AG10803 (cell line): ENCODE measurements at places on chromosomes 6 and 20.

DNA sequence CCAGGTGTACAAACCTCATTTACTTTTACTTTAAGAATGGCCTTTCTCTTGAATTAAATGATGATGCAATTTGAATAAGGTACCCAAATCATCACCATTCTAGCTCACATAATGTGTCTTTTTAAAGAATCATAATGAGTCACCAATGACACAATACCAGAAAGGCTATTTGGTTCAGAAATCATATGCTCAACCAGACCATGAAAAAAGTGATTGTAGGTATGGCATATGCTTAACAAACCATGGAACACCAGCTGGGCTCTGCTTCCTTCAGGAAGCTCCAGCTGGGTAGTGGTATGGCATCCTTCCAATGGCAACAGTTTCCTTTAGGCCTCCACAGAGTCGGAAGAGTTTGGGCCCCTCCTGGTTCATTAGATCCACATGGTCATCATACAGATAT is 128.2 kb downstream of the FRK start:
- no peak for DNase-seq

DNA sequence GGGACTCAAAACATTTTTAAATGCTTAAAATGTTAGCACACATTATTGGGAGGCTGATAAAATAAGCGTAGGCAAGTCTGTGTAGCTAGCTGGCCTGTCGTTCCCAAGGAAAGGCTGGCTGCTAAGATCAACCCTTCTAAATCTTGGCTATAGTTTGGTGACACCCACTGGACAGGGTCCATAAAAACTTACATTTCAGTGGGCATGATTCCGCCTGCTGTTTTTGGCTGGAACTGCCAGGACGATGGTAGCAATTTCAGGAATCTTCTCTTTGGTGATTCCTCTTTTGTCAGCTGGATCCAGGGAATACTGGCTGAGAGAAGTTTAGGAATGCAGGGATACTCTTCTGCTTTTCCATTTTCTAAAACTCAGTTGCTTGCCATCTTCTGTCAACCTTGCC is 162.2 kb downstream of the NKAIN2 start:
- no peak for DNase-seq

- peak; percentile 45 for DNase-seq
Measured at GRCh38 chr20:35269055-35269781, 8.7 kb downstream of the MMP24OS start.

- no peak for DNase-seq
Measured at GRCh38 chr6:32742374-32742773, 1.2 kb downstream of the HLA-DQA2 start.

GRCh38 chr20:3858689-3859088 is 12.1 kb downstream of the MAVS start:
- no peak for DNase-seq

GRCh38 chr6:144347933-144348332 is 62.8 kb downstream of the UTRN start:
- no peak for DNase-seq

DNA sequence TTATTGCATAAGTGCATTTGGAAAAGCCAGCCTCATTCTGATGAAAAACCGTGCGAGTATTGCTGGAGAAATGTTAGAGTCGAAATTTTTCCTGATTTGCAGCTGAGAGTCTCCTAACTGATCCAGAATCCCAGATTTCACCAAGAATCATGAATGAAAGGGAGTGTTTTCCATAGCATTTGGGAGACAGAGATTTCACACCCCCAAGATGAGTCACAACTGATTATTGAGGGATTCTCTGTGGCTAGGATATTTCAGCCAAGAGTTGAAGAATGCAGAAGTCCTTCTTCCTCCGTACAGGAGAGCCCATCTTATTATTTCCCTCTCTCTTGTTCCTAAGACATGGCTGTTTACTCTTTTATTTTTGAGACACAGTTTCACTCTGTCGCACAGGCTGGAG is 82.2 kb upstream of the SALL4 start:
- DNase-seq, result peak; percentile 53

GRCh38 chr20:7361321-7361720 is 578.9 kb downstream of the HAO1 start:
- no peak for DNase-seq

- DNase-seq, result peak; percentile 38
Measured at GRCh38 chr20:47263465-47264084, 92.9 kb downstream of the ZMYND8 start.

GRCh38 chr6:130513770-130514169 is 148.0 kb downstream of the TMEM200A start:
- DNase-seq, result peak; percentile 90

- DNase-seq, result no peak
Measured at GRCh38 chr6:1516742-1517520, 92.8 kb upstream of the FOXC1 start.

- no peak for DNase-seq
Measured at GRCh38 chr6:13873288-13874190, 51.2 kb upstream of the RNF182 start.

DNA sequence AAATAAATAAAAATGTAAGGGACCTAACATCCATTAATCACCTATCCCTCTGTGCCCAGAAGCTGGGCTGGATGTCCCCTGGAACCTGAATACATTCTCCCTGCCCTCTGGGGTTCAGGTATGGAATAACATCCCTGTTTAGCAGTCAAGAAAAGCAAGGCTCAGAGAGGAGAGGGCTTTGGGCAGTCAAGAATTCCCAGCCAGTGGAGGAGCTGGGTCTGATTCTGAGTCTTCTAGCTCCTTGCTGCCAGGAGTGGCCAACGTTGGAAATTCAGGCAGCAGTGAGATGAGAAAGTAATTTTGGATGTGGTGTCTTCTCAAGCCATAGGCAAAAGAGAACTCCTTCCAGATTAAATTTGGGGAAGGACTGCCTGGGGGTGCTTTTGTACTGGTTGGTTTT is 42.6 kb upstream of the ZNFX1 start:
- DNase-seq, result peak; percentile 54

DNA sequence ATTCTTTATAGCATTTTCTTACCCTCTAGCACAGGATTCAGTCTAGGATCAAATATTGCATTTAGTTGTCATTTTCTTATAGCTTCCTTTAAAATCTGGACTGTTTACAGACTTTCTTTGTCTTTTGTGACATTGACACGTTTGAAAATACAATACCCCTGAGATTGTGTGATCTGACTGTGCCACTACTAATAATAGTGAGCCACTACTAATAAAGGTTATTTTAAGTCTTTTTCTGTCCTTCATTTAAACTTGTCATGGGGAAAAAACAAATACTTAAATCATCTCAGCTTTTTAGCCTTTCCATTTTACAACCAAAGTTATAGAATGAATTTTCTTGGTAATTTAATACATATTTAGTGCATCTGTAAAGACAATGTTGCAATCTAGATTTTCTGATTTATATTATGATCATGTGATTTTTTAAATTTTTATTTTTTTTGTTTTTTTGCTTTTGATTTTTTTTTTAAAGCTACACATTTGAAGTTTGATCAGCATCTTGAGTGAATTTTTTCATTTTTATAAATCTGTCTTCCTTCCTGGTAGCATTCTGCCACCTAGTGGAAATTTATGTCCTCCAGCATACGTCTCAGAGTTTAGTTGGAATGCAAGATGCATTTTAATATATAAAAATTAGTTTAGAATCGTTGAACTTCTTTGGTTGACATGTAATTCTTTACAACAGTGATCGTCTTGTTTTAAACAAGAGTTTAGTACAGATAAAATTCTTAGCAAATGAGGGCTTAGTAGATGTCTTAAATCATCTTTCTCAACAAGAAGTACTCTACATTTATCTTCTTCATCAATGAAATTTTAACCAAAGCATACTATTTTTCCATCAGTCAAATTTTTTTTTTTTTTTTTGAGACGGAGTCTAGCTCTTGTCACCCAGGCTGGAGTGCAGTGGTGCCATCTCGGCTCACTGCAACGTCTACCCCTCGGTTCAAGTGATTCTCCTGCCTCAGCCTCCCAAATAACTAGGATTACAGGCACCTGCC is 119.4 kb downstream of the NCOA3 start:
- DNase-seq, result peak; percentile 72

- DNase-seq, result no peak
Measured at GRCh38 chr6:8335381-8335780, 100.0 kb downstream of the SLC35B3 start.

DNA sequence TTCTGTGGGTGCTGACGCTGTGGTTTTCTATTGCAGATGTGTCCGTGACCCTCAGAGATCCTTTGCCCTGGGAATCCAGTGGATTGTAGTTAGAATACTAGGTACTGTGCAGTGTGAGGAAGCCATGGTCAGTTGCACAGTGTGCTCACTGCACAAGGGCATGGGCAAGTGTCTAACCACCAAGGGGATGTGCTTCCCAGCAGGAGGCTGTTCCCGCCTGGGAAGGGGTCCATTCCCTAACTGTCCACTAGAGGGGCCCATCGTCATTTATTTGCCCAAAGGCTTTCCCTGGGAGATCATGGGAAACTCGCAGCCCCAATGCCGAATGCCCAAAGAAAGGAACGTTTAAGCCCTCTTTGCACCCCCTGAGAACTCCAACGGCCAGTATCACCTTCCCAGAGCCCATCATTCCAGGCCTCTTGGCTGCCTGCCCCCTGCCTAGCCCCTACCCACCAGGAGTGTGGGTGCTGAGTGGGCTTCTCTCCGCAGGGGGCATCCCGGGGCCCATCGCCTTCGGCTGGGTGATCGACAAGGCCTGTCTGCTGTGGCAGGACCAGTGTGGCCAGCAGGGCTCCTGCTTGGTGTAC is 26.2 kb downstream of the SLCO4A1 start:
- peak; percentile 68 for DNase-seq

- peak; percentile 97 for DNase-seq
Measured at GRCh38 chr6:35425284-35425683, 26.9 kb upstream of the FANCE start.

- no peak for DNase-seq
Measured at GRCh38 chr20:42686057-42686456, 503.6 kb downstream of the PTPRT start.

GRCh38 chr20:37277253-37277593 is 12.2 kb upstream of the MANBAL start:
- no peak for DNase-seq

DNA sequence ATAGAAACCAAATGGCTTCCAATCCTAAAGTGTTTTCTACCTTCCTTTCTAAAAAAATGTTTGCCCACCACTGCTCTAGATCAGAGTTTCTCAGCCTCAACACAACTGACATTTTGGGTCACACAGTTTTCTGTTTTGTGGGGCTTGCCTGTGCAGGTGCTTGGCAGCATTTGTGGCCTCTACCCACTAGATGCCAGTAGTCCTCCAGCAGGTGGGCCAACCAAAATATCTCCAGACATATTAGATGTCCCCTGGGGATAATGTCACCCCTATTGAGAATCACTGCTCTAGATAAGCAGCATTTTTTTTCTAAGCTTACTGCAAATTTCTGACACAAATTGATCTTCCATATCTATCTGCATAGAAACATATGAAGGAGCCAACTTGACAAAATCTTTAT is 26.3 kb upstream of the EPM2A start:
- DNase-seq, result no peak

- DNase-seq, result peak; percentile 36
Measured at GRCh38 chr20:57959018-57959417, 249.2 kb upstream of the PMEPA1 start.

- DNase-seq, result no peak
Measured at GRCh38 chr6:39576556-39577303, 148.5 kb downstream of the KIF6 start.

DNA sequence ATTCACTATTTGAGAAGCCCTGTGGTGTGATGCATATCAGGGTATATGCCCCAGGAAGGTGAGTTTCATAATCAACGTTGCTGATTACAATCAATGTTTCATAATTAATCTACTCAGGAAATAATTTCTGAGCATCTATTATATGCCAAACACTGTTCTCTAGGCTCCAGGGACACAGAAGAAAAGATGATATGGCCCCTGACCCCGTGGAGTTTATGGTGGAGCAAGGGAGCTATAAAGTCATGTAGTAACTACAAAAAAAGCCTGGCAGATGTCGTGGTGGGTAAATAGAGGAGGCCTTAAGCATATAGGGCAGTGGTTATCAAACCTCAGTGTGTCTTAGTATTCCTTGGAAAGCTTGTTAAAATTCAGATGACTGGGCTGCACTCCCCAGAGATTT is 40.1 kb upstream of the BCAS1 start:
- no peak for DNase-seq
